ENCODE measurements at places on chromosomes 12 and 14. TPM values are rescaled to one million over a fixed set of nuclear protein-coding genes. Genes with fewer than 3 reads are reported as not detected.

DNA sequence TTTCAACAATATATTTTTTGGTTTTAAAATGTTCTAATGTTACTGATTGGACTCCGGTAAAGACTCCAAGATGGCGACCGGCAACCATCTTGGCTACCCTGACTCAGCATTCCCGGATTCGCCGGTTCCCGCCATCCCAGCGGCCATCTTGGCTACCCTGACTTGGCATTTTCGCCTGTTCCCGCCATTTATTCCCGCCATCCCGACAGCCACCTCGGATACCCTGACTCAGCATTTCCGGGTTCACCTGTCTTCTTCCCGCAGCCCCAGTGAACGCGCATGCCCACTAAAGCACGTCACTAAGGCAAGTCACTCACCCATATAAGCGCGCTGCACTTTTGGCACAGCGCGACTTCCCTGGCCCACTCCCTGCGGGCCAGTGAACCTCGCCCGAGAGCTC, 9.0 kb upstream of the LRFN5 start:
- peak; percentile 51 for DNase-seq

HAL gene
- total RNA-seq = 0.17 TPM

DNA sequence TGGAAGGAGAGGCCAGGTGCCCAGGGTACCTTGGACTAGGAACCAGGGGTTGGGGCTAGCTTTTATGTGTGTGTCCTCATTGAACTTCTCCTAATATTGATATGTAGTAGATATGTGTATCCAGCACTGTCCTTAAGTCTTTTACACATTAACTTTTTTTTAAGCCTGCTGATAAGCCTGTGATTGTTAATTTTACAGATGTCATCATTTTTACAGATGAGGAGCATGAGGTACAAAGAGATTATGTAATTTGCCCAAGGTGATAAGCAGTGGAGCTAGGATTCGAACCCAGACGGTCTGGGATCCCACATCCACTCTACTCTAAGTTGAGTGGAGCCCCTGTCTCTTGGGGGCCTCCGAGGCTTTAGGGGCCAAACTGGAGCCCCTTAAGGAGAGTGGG, 10.2 kb upstream of the NR4A1 start:
- DNase-seq = no peak

DNA sequence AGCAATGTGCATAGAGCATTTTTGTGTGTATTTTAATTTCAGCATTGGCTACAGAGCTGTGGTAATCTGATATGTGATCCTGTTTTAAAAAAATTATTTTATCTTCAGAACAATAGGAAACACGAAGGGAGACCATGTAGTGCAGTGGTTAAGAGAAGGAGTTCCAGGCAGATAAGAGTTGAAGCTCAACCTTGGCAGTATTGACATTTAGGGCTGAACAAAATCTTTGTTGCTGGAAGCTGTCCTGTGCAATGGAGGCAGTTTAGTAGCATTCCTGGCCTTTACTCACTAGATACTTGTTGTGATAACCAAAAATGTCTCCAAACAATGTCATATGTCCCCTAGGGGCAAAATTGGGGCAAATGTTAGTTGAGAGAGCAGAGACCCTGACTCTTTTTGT, 59.2 kb downstream of the CHST11 start:
- no peak for DNase-seq

DNA sequence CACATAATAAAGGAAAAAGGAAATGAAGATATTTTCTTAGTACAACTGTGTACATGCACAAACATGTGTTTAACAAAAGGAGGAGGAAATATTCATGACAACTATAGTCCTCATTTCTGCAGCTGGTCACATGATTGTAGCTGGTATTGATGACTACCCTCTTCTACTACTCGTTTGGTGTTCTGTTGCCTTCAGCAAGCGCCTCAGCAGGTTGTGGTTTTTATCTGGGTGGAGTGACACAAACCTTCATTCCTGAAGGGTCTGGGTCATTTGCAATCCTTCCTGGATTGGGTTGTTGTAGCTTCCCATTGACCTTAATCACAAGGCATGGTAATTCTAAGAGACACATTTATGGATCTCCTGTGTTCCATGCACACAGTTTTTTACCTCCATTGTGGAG, 1009.9 kb upstream of the USP15 start:
- DNase-seq = no peak

- no peak for DNase-seq
Measured at GRCh38 chr14:98198385-98198784, 1073.6 kb downstream of the BCL11B start.

DNA sequence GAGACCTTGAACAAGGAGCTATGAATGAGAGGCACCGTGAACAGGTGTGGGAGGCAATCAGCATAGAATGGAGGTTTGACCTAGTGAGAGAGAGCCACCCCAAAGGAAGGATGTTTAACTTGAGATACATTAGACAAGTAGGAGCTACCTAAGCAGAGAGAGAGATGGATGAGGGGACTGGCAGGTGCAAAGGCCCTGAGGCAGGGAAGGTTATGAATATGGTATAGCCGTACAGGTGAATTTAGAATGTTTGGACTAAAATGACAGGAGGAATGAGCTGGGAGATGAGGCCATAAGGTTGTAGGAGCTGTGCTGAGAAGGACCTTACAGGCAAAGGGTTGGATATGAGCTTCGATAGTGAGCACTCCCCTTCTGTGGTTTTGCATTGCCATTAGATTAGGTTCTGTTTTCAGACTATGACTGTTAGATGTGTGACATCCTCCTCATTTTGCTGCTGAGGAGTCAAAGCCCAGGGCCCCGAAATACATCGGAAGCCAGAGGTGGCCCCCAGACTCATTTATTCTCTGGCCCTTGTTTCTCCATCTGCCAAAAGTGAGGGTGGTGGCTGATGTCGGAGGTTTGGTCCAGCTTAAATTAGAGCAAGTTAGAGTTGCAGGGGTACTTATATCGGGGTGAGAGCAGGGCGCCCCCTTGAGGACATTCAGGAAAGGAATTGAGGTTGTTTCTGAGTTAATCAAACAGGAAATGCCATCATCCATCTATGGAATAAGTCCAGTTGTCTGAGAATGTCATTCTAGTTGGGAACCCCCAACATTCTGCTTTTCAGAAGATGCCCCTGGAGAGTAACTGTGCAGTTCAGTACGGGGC, 29.4 kb downstream of the SLC24A4 start:
- DNase-seq = peak; percentile 10

RAD9B gene
- total RNA-seq = not detected

DNA sequence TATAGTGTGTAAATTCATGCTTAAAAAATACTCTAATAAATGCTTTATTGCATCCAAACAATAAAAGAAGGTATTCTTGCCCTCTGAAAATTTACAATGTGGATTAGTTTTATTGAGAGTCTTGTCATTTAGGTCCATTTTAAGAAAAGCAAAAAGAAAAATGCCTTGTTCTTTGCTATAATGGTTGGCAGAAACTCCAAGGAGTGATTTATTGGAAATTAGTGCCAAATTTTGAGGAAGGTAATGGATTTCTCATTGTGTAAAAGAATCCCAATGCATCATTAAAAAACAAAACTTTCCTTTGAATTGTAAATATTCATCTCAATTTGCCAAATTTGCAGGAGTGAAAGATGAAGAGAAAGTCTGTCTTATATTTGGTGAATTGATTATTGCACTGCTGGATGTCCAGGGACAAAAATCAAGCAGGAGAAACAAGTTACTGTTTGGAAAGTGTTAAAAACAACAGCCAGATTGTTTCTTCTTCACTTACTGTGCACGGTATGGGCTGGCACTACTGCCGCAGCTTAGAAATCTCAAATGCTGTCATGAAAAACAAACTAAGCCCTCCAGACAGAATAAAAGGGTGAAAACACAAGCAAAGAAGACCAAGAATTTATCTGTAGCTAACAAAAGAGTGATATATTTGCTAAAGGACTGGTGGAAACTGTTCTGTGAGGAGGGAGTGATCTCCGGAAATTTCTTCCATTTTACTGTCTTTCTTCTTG, 511.7 kb downstream of the TMTC2 start:
- no peak for DNase-seq

DNA sequence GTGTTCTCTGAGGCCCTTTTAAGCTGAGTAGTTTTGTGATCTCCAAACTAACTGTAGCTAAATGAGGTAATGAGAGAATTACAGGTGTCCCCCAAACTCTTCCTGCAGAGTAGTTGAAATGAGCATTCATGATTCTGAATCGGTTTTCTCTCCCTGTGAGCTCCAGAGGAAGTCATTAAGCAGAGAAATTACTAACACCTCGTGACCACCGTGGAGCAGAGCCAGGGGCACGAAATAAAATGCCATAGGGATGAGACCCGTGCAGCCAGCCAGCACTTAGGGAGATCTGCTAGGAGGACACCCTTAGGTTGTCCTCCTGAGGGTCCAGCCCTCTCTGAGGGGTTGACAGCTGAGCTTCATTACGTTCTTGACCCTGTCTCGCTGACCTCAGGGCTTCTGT, 79.5 kb downstream of the SLC25A47 start:
- DNase-seq = no peak

DNA sequence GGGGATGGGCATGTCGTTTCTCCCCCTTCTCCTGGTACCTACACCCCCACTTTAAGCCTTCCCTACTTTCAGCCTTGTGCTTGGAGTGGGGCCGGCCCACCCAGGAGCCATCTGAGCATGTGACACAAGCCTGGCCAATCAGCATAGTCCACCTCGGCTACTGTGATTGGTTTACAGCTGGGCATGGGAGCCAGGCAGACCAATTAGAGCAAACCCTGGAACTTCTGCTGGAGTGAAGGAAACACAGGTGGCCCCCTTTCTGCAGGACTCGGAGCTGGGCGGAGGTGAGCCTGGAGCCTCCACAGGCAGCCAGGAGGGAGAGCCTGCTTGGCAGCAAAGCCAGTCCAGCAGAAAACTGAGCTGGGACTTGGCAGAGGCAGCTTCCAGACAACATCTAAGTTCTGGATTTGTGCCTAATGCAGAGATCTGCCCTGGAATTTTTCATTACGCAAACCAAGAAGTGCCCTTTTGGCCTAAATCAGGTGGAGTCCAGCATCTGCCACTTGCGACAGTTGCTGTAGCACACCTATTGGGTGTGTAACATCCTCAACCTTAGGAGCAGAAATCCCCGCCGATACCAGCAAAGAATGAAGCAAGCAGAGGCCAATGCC, 59.5 kb downstream of the SCARB1 start:
- DNase-seq = no peak

DNA sequence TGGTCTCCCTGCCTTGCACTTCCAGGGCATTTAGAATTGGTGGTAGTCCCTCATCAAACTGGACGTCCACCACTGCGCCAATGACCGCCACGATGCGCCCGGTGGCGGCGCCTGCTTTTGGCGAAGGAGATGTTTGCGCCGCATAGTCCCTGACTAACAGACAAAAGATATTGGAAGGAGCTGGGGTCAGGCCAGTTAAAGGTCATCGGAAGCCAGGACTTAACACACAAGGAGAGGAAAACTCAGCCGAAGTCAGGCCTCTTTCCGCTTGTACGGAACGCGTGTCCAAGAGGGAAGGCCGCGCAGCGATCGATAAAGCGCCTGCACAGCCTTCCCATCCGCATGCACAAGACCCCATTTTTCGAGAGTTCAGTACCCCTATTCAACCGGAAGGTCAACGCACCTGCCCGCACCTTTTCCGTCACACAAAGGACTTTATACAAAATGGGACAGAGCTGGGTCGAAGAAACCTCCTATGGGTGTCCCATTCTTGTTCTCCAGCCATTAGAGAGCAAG, 525 bp downstream of the ATP5F1B start:
- no peak for DNase-seq

- DNase-seq = no peak
Measured at GRCh38 chr14:33925235-33925634, 25.6 kb downstream of the EGLN3 start.

GRCh38 chr14:101451166-101451565, 110.1 kb upstream of the DIO3 start:
- no peak for DNase-seq

NELL2 gene
- 54.2 TPM for total RNA-seq

LAG3 gene
- 2.8 TPM for total RNA-seq

GRCh38 chr14:104344818-104345620, 206.6 kb downstream of the KIF26A start:
- no peak for DNase-seq

DNA sequence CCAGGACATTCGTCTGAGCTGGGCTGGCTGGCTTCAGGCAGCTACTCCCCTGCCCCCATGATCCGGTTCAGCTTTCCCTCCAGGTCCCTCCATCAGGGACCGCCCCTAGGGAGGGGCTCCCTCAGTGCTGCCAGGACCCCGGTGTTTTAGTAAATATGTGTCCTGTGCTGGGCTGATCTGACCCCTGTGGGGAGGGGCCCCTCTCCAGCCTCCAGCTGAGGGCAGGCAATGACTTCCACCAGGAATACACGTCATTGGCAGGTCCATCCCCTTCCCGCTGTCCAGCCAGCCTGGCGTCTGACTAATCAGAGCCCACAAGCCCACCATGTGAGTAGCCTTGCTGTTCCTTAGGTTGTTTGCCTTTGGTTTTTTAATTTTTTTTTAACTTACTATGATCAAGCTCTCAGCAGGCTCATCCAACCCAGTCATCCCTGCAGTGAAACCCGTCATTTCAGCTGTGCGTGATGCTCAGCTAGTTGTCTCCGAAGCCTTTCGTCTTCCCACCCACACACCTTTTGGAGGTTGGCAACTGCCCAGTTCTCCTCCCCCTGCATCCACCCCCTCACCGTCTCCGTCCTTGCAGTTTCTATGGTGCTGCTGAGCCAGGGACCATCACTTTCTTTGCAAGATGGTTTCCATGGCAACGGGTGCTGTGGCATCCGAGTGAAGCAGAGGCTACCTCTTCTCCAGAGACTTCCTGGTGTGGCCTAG, 16.0 kb upstream of the SERPINA4 start:
- DNase-seq = no peak

- no peak for DNase-seq
Measured at GRCh38 chr12:13937735-13938134, 43.7 kb downstream of the GRIN2B start.

- no peak for DNase-seq
Measured at GRCh38 chr14:44962334-44963043, 499 bp downstream of the TOGARAM1 start.

EID3 gene
- total RNA-seq = 2.2 TPM

DNA sequence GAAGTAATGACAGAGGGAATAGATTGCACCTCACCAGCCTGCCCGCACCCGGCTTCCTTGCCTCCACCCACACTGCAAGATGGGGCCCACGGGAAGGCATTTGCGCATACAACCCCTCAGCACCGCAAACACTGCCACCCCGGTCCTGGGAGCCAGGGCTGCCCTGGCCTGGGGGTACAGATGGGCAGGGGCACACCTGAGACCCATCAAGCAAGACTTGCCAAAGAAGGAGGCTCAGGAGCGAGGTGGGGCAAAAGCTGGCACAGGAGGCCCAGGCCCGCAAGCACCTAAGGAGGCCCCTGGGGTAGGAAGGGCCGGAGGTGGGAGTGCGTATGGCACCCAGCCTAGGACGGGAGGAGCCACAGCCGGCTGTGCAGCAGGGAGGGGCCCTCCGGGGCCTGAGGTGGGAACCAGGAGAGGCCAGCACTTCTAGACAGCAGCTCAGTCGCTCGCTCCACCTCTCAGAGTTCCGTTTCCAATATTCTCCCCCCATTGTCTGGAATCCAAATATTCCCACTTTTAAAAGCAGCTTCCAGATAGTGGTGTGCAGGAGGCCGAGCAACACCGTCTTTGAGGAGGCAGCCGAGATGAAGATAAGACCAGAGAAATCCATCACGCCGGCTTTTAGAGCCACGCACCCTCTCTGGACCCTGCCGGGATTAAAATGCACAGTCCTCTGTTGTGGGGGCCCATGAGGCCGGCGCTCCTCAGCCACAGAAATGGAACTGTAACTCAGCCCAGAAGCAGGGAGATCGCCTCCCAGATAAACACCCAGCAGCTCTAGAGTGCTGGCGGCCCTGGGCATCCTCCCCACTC, 12.2 kb upstream of the C14orf180 start:
- DNase-seq = no peak

Data from H1 (cell line).